Naive B cell (primary cell): ENCODE measurements at places on chromosomes 2 and 18.
A peak's percentile ranks its signal among the peaks of the same experiment; 100 is the strongest.

DNA sequence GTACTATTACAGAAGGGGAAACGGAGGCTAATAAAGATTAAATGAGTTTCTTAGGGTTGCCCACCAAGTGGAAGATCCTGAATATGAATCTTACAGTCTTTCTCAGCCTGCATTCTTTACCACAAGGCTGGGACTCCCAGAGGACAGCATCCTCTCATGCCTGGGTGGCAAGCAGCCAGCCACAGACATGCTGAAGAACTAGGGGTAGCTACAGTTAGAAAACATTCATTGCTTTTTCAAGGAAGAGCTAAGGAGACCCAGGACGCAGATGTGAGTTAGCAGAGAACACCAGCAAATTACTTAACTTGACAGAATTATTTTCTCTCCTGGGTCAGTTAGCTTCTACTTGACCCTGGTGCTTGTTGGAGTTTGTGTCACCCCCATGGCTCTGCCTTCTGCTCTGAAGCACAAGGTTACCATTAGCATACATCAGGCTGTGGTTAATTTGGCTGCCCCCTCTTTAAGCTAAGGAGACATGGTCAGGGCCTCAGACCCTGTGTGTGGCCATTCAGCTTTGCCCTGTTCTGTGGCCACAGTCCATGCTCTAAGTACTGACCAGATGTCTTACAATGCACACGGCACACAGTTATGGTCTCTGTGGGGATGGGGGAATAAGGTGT, 132.3 kb upstream of the TNP1 start:
- no peak overlapping the region for H3K4me3 ChIP-seq
- H3K27me3 ChIP-seq: peaks cover 20% of the 10 kb centered on the region
- DNase-seq: no peak
- no peaks in the 10 kb centered on the region for H3K36me3 ChIP-seq
- H3K27ac ChIP-seq: no peak overlapping the region

- H3K4me1 ChIP-seq: peaks cover 11% of the 10 kb centered on the region
- no peaks in the 10 kb centered on the region for H3K27me3 ChIP-seq
- H3K36me3 ChIP-seq: peaks cover 22% of the 10 kb centered on the region
- H3K27ac ChIP-seq: peak overlapping the region; percentile 57
- H3K4me3 ChIP-seq: no peak overlapping the region
These were observed 20.3 kb downstream of the MTERF4 start for GRCh38 chr2:241081643-241082340.

DNA sequence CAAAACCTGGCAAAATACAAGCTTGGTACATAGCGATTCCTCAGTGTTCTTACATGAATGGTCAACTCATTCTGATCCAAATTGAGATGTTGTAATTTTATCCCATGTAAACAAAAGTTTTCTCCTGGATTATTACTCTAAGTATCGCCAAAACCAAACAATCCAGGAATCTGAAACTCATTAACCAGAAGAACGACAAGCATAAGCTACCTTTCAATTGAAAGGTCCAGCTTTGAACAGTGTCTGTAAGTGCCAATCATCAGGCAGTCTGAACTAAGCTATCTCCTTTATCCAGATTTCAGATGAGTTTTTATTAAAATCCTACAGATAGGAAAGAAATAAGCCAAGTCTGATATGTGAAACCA, 2.4 kb downstream of the MEX3C start:
- peak overlapping the region; percentile 95 for H3K27ac ChIP-seq
- no peaks in the 10 kb centered on the region for H3K27me3 ChIP-seq
- H3K36me3 ChIP-seq: no peaks in the 10 kb centered on the region
- peak overlapping the region; percentile 80 for H3K4me3 ChIP-seq
- no peak for DNase-seq

- no peak overlapping the region for H3K27ac ChIP-seq
- no peaks in the 10 kb centered on the region for H3K27me3 ChIP-seq
These were observed 79.1 kb downstream of the DYM start for GRCh38 chr18:49381267-49381845.

GRCh38 chr2:233857511-233858141, 3.3 kb upstream of the HJURP start:
- peaks cover 14% of the 10 kb centered on the region for H3K27me3 ChIP-seq
- no peak overlapping the region for H3K4me3 ChIP-seq
- peaks cover 8% of the 10 kb centered on the region for H3K4me1 ChIP-seq
- H3K27ac ChIP-seq: no peak overlapping the region
- no peaks in the 10 kb centered on the region for H3K36me3 ChIP-seq

- DNase-seq: peak; percentile 82
- H3K4me3 ChIP-seq: peak overlapping the region; percentile 85
- H3K27ac ChIP-seq: peak overlapping the region; percentile 98
- peaks cover 8% of the 10 kb centered on the region for H3K36me3 ChIP-seq
These were observed 7.9 kb downstream of the PCBP1 start for GRCh38 chr2:70094978-70095719.

DNA sequence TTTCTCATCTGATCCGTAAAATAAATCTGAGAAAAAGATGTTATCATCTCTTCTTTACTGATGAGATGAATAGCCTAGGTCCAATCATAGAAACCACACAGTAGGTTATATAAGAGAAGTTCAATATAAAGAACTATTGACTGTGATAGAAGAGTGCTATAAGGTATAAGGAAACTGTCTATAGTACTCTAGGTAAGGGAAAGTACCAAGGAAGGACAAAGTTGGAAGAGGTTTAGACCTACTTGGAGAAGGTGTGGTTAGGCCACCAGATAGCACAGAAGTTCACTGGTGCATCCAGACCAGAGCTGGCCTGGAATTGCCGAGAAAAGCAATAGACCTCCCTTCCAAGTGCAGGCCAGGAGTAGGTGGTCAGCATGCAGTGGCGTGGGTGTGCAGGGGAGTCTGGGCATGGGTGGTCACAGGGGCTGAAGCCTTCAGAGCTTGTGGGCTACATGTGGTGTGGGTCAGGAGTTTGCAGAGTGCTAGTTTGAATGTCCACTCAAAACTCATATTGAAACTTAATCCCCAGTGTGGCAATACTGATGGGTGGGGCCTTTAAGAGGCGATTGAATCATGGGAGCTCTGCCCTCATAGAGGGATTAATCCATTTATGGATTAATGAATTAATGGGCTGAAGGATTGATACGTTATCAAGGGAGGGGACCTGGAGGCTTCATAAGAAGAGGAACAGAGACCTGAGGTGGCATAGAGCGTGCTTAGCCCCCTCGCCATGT, 86.3 kb downstream of the ALPK2 start:
- no peaks in the 10 kb centered on the region for H3K27me3 ChIP-seq
- peaks cover 48% of the 10 kb centered on the region for H3K4me1 ChIP-seq
- peak overlapping the region; percentile 39 for H3K27ac ChIP-seq
- no peak for DNase-seq
- H3K36me3 ChIP-seq: no peaks in the 10 kb centered on the region

DNA sequence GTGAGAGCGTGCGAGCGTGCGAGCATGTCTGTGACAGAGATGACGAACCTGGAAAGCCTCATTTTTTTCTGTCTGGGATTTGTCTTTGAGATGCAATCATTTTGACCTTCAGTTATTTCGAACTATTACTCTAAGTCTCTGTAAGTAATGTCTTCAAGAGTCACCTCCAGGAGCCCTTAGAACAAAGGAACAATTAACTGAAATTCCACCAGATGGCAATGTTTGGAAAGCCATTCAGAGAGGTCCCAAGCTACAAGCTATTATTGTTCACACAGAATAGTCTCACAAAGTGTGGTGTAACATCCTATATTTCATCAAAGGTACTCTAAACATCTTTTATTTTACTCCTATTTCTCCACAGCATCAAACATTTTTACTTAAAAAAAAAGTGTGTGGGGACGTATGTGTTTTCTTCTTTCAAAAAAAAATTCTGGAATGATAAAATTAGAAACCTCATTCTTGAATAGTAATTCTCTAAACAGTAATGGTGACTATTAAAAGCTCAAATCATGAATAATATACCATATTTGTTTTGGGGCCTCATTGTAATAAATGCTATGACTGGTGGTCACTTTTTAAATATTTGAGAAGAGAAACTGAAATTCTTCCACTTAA, 35.1 kb upstream of the MAPRE2 start:
- H3K4me3 ChIP-seq: no peak overlapping the region
- no peaks in the 10 kb centered on the region for H3K36me3 ChIP-seq
- no peak overlapping the region for H3K27ac ChIP-seq
- H3K27me3 ChIP-seq: no peaks in the 10 kb centered on the region

GRCh38 chr2:230053753-230054478, 14.8 kb downstream of the SLC16A14 start:
- H3K36me3 ChIP-seq: no peaks in the 10 kb centered on the region
- no peak for DNase-seq
- peaks cover 4% of the 10 kb centered on the region for H3K4me1 ChIP-seq
- H3K27me3 ChIP-seq: no peaks in the 10 kb centered on the region

- H3K27ac ChIP-seq: peak overlapping the region; percentile 85
- H3K36me3 ChIP-seq: no peaks in the 10 kb centered on the region
- DNase-seq: no peak
- peak overlapping the region; percentile 98 for H3K4me3 ChIP-seq
- H3K4me1 ChIP-seq: peaks cover 71% of the 10 kb centered on the region
- H3K27me3 ChIP-seq: no peaks in the 10 kb centered on the region
These were observed 2.1 kb downstream of the MBP start for GRCh38 chr18:77130229-77131099.

DNA sequence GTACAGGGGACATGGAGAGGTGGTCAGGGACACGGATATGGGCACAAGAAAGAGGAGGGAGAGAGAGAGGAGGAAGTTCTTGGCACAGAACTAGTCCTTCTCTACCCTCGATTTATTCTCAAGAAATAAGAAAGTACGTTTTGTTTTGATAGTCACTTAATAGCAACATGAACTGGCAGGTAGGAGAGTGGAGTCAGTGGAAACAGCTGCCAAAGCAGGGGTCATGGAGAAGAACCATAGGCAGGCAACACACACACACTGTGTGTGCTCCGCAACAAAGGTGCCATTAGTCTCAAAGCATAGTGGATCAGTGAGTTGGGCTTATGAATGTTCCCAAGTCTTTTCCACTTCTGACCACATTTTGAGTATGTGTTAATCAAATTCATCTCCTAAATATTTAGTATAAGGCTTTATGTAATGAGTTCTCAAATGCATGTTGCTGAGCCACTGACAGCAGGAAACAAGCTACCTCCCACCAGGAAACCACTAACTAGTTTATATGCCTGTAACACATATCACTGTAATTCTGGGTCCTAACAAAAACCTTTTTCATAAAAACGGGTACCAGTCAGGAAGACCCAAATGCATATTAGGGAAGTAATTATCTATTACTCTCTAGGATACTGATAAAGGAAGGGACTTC, 41.1 kb downstream of the IWS1 start:
- no peaks in the 10 kb centered on the region for H3K27me3 ChIP-seq
- H3K27ac ChIP-seq: peak overlapping the region; percentile 96
- H3K4me3 ChIP-seq: no peak overlapping the region
- peaks cover 35% of the 10 kb centered on the region for H3K36me3 ChIP-seq
- no peak for DNase-seq
- peaks cover 13% of the 10 kb centered on the region for H3K4me1 ChIP-seq

GRCh38 chr18:58505181-58505580, 123.7 kb downstream of the ALPK2 start:
- H3K36me3 ChIP-seq: no peaks in the 10 kb centered on the region
- no peak overlapping the region for H3K4me3 ChIP-seq
- no peaks in the 10 kb centered on the region for H3K27me3 ChIP-seq

- peaks cover 3% of the 10 kb centered on the region for H3K4me1 ChIP-seq
- H3K4me3 ChIP-seq: no peak overlapping the region
- no peak overlapping the region for H3K27ac ChIP-seq
- H3K36me3 ChIP-seq: peaks cover 8% of the 10 kb centered on the region
- peaks cover 18% of the 10 kb centered on the region for H3K27me3 ChIP-seq
These were observed 17.1 kb downstream of the B3GNT7 start for GRCh38 chr2:231412618-231412963.

- H3K4me1 ChIP-seq: peaks cover 45% of the 10 kb centered on the region
- no peaks in the 10 kb centered on the region for H3K36me3 ChIP-seq
- H3K27ac ChIP-seq: peak overlapping the region; percentile 99
These were observed 24.5 kb upstream of the PEX13 start for GRCh38 chr2:60992985-60993392.

DNA sequence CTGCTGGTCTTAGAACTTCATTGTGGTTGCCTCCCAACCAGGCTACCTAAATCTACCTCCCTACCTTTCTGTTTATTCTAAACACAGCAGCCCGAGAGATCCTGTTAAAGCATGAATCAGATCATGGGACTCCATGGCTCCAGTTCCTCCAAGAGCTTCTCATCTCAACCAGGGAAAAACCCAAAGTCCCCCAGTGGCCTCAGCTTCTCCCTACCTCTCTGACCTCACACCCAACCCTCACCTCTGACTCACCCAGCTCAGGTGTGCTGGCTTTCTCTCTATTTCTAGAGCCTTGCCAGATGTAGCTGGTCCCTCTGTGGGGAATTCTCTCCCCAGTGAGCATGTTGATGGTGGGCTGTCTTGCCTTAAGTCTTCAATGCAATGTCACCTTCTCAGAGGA, 93.8 kb upstream of the COPS8 start:
- no peaks in the 10 kb centered on the region for H3K4me1 ChIP-seq
- no peak overlapping the region for H3K4me3 ChIP-seq
- no peak for DNase-seq
- H3K27me3 ChIP-seq: peaks cover 44% of the 10 kb centered on the region

DNA sequence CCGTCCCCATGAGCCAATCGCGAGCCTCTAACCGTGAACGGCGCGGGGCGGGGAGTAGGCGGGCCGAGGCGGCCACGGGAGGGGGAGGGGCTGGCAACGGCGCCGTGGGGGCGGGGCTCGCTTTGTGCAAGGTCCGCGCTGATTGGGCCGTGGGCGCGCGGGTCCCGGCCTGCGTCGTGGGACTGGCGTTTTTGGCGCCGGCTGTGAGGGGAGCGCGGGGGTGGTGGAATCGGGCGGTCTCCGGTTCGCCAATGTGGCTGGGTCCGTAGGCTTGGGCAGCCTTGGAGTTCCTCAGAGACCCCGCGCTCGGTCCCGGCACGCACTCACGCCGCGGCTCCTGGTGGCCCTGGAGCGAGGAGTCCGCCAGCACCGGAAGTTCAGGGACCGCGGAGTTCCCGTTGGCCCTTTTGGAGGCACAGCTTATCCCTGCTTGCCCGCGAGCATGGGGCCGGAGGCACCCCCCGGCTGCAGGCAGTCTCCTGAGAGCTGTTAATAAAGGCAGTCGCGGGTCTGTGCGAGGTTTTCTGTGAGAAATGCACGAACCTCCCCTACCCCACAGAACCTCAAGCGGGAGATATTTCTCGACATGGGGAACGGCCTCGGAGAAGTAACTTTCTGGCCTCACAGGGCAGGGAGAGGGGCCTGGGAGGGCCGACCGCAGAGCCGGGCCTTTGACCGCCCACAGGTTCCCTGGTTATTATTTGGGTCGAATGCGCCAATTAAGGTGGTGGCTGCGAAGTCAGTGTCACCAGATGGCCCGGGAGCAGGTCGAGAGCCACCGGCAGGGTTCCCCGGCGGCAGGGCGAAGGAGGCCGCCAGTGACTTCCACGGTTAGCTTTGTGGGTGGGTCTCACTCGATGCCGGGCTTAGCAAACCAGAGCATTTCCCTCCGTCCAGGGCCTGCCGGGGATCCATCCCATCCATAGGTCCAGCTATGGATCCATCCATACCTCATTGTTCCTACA, 574 bp upstream of the NCL start:
- peak; percentile 95 for DNase-seq
- peaks cover 32% of the 10 kb centered on the region for H3K36me3 ChIP-seq
- H3K4me3 ChIP-seq: peak overlapping the region; percentile 98
